ENCODE measurements at places on chromosomes 3 and 15. TPM values are rescaled to one million over a fixed set of nuclear protein-coding genes. Genes with fewer than 3 reads are reported as not detected.

EDC3 gene
- total RNA-seq = 40.7 TPM

DNA sequence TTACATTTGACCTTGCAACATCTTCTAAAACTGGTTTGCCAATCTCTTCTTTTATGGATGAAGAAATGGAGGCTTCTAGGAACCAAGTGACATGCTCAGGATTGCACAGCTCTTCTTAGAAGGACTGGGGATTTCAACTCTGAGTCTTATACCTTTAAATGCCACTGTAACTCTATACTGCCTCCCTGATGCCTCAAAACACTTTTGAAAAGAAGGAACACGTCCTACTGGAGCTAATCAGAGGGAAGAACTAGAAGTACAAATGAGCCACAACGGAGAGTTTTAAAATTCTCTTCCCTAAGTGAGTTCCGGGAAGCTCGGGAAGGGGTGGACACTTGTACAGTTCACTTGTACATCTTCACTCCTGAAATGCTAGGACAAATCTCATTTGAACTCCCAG is 949 bp upstream of the MITF start:
- no peaks in the 10 kb centered on the region for H3K4me1 ChIP-seq
- H3K27ac ChIP-seq = no peak overlapping the region
- no peak for DNase-seq
- H3K27me3 ChIP-seq = peaks cover 3% of the 10 kb centered on the region
- no peak overlapping the region for H3K4me3 ChIP-seq

GOLGA8T gene
- total RNA-seq = 0.72 TPM

DNA sequence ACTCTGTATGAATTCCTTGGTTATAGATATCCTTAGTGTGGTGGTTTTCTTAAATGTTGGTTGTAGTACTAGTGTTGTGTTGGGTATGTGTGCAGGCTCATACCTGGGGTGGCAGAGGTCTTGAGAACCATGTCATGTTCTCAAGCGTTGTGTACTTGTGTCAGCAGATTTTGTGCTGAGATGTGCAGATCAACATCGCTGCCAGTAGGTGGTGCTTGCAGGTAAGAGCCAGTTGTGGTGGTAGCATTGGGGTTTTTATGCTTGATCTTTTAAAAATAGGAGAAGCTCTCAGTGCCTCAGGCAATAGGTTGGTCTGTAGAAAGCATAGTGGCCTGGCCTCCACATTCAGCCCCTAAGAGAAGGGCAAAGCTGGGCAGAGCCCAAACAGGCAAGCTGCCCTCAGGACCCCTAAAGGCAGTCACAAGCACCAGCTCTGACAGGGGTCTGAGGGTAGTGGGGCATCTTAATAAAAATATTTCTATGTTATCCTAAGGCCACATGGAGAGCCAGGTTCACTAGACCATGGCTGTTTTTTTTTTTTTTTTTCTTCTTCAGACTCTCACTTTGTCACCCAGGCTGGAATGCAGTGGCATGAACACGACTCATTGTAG is 164.0 kb downstream of the IL20RB start:
- no peaks in the 10 kb centered on the region for H3K4me1 ChIP-seq
- no peaks in the 10 kb centered on the region for H3K36me3 ChIP-seq
- no peak for DNase-seq
- no peak overlapping the region for H3K27ac ChIP-seq
- H3K4me3 ChIP-seq = no peak overlapping the region

ZDHHC19 gene
- not detected for total RNA-seq

ABCF3 gene
- total RNA-seq = 122 TPM

- no peak overlapping the region for H3K27ac ChIP-seq
- no peaks in the 10 kb centered on the region for H3K36me3 ChIP-seq
- DNase-seq = no peak
- H3K4me3 ChIP-seq = no peak overlapping the region
- H3K27me3 ChIP-seq = no peaks in the 10 kb centered on the region
- H3K4me1 ChIP-seq = no peaks in the 10 kb centered on the region
Measured at GRCh38 chr3:16700651-16701050, 95.4 kb upstream of the DAZL start.

DNA sequence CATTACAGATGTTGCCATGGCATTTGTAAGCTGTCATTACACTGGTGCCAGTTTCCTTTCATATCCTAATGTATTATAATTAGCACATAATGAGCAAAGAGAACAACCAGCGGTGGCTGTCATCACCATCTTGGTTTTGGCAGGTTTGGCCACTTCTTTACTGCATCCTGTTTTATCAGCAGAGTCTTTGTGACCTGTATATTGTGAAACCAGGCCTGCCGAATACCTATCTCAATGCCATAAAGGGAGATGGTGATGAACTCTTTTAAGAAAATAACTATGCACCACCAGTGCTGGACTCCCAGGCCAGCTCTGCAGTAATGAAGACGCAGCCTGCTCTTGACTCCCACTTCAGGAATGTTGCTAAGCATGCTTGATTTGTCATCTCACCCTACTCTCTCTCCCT is 458.1 kb upstream of the NR2F2 start:
- H3K4me1 ChIP-seq = peaks cover 5% of the 10 kb centered on the region
- no peaks in the 10 kb centered on the region for H3K36me3 ChIP-seq
- DNase-seq = no peak

DNA sequence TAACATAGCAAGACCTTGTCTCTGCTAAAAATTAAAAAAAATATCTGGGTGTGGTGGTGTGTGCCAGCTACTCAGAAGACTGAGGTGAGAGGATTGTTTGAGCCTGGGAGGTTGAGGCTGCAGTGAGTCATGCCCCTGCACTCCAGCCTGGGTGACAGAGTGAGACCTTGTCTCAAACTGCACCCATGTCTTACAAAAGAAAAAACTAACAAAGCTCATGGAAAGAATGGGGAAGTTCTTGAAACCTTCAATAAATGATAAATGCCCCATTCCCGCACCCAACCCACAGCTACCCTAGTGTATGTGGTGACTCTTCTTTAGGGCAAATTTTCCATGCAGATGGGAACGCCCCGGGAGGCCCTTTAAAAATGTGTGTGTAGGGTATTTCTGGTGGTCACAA is 28.3 kb downstream of the RPLP1 start:
- no peak overlapping the region for H3K27ac ChIP-seq
- H3K4me1 ChIP-seq = peaks cover 4% of the 10 kb centered on the region

GRCh38 chr3:125683067-125683829 is 88.0 kb upstream of the OSBPL11 start:
- no peak overlapping the region for H3K4me3 ChIP-seq
- DNase-seq = no peak
- no peak overlapping the region for H3K27ac ChIP-seq
- no peaks in the 10 kb centered on the region for H3K4me1 ChIP-seq
- H3K36me3 ChIP-seq = no peaks in the 10 kb centered on the region

MST1 gene
- 10.2 TPM for total RNA-seq

GRCh38 chr15:67967871-67968431 is 86.2 kb upstream of the PIAS1 start:
- peaks cover 9% of the 10 kb centered on the region for H3K27me3 ChIP-seq
- peaks cover 4% of the 10 kb centered on the region for H3K4me1 ChIP-seq
- H3K4me3 ChIP-seq = no peak overlapping the region
- no peaks in the 10 kb centered on the region for H3K36me3 ChIP-seq
- no peak overlapping the region for H3K27ac ChIP-seq

SPCS1 gene
- 90.5 TPM for total RNA-seq

FETUB gene
- total RNA-seq = not detected

- peaks cover 23% of the 10 kb centered on the region for H3K4me1 ChIP-seq
- no peaks in the 10 kb centered on the region for H3K27me3 ChIP-seq
- no peak overlapping the region for H3K27ac ChIP-seq
Measured at GRCh38 chr15:99717161-99718009, 15.9 kb downstream of the LYSMD4 start.

- H3K36me3 ChIP-seq = no peaks in the 10 kb centered on the region
- DNase-seq = peak; percentile 49
- H3K27me3 ChIP-seq = no peaks in the 10 kb centered on the region
- H3K4me3 ChIP-seq = no peak overlapping the region
- H3K27ac ChIP-seq = no peak overlapping the region
Measured at GRCh38 chr3:45907769-45908705, 21.7 kb downstream of the CCR9 start.

FAIM gene
- 4.6 TPM for total RNA-seq

- H3K27ac ChIP-seq = no peak overlapping the region
- no peaks in the 10 kb centered on the region for H3K27me3 ChIP-seq
- no peaks in the 10 kb centered on the region for H3K36me3 ChIP-seq
- no peak for DNase-seq
- no peaks in the 10 kb centered on the region for H3K4me1 ChIP-seq
Measured at GRCh38 chr3:34882764-34883163, 756.6 kb upstream of the ARPP21 start.

- no peaks in the 10 kb centered on the region for H3K36me3 ChIP-seq
- H3K4me1 ChIP-seq = no peaks in the 10 kb centered on the region
- no peaks in the 10 kb centered on the region for H3K27me3 ChIP-seq
- no peak overlapping the region for H3K4me3 ChIP-seq
Measured at GRCh38 chr3:8460815-8461456, 40.7 kb upstream of the LMCD1 start.

GRCh38 chr3:124156866-124157712 is 165.2 kb upstream of the ROPN1 start:
- no peaks in the 10 kb centered on the region for H3K36me3 ChIP-seq
- no peak overlapping the region for H3K27ac ChIP-seq
- no peak overlapping the region for H3K4me3 ChIP-seq
- no peak for DNase-seq

- no peak overlapping the region for H3K27ac ChIP-seq
- H3K4me3 ChIP-seq = no peak overlapping the region
Measured at GRCh38 chr3:127161236-127161635, 31.7 kb upstream of the PRR23E start.

- no peak for DNase-seq
- H3K4me3 ChIP-seq = no peak overlapping the region
- no peak overlapping the region for H3K27ac ChIP-seq
- peaks cover 21% of the 10 kb centered on the region for H3K4me1 ChIP-seq
- H3K27me3 ChIP-seq = no peaks in the 10 kb centered on the region
- no peaks in the 10 kb centered on the region for H3K36me3 ChIP-seq
Measured at GRCh38 chr3:188294823-188295487, 141.0 kb downstream of the LPP start.

- no peaks in the 10 kb centered on the region for H3K36me3 ChIP-seq
- H3K4me1 ChIP-seq = no peaks in the 10 kb centered on the region
- no peak overlapping the region for H3K4me3 ChIP-seq
- no peaks in the 10 kb centered on the region for H3K27me3 ChIP-seq
- DNase-seq = no peak
Measured at GRCh38 chr3:62962714-62963113, 87.5 kb upstream of the CADPS start.

ALDH1A3 gene
- not detected for total RNA-seq

DNA sequence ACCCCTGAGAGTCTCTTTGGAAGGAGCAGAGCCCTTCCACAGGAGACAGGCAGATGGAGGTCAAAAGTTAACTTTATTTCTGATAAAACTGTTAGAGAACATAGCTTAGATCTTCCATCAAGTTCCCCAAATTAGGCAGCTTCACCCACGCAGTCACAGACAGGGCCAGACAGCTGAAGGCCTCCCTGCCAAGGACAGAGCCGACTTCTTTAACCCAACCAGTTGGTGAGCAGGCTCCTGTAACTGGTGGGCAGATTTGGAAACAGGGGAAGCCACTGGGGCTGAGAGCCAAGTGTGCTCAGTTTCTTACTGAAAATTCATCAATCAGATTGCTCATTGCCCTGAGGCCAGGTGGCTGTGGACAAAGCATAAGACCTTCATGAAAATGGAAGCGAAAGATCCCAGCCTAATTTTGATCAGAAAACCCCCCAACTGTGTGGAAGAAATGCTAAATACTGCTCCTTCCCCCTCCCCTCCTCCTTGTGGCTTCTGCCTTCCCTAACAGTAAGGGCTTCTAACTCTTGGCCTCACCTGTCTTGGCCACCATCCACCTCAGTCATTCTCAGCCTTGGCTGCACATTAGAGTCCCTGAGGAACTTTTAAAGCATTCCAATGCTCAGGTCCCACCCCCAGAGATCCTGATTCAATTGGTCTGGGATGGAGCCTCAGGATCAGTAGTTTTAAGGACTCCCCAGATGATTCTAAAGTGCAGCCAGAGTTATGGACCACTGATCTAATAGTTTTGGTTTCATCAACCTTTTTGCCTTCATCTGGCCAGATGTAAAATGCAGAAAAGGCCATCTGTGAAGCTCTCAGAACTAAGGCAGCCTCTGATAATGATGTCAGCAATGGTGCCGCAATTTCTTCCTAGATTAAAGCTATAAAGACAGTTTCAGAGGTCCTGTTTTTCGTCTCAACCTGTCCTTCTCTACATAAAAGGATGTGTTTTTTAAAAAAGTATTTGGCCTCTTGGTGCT is 11.5 kb downstream of the CLRN1 start:
- no peak overlapping the region for H3K27ac ChIP-seq
- no peak overlapping the region for H3K4me3 ChIP-seq
- no peaks in the 10 kb centered on the region for H3K36me3 ChIP-seq
- H3K27me3 ChIP-seq = no peaks in the 10 kb centered on the region
- no peaks in the 10 kb centered on the region for H3K4me1 ChIP-seq
- DNase-seq = no peak

GRCh38 chr3:151226088-151226563 is 23.1 kb upstream of the GPR171 start:
- H3K27ac ChIP-seq = peak overlapping the region; percentile 6
- no peaks in the 10 kb centered on the region for H3K27me3 ChIP-seq
- H3K4me3 ChIP-seq = no peak overlapping the region
- no peak for DNase-seq
- H3K36me3 ChIP-seq = no peaks in the 10 kb centered on the region

GRCh38 chr3:56997041-56997440 is 63.4 kb upstream of the SPATA12 start:
- no peaks in the 10 kb centered on the region for H3K27me3 ChIP-seq
- no peaks in the 10 kb centered on the region for H3K4me1 ChIP-seq
- no peak overlapping the region for H3K4me3 ChIP-seq
- DNase-seq = no peak
- H3K36me3 ChIP-seq = no peaks in the 10 kb centered on the region

GRCh38 chr15:66725464-66725785 is 23.4 kb downstream of the SMAD6 start:
- H3K4me3 ChIP-seq = no peak overlapping the region
- H3K4me1 ChIP-seq = peaks cover 13% of the 10 kb centered on the region
- no peaks in the 10 kb centered on the region for H3K27me3 ChIP-seq
- no peaks in the 10 kb centered on the region for H3K36me3 ChIP-seq
- no peak overlapping the region for H3K27ac ChIP-seq

ZNF860 gene
- total RNA-seq = not detected

DNA sequence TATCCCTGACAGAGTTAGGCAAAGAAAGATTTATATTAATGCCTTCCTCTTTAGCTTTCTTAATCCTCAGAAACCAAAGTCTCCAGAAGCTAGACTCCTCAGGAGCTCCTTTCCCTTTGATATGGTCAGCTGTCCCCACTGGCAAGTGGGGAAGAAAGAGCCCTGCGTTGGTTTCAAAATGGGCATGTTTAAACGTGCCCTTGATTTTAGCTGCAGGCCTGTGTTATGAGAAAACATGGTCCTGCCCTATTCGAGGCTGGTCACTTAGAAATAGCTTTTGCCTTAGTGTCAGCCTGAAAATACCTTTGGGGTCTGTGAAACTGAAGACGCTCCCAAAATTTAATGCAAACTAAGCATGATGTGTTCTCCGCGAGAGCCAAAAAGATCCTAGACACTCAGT is 135.5 kb upstream of the RARB start:
- no peaks in the 10 kb centered on the region for H3K4me1 ChIP-seq
- no peaks in the 10 kb centered on the region for H3K36me3 ChIP-seq
- H3K4me3 ChIP-seq = no peak overlapping the region
- DNase-seq = no peak

Measured in CD4-positive, alpha-beta memory T cell (primary cell).